ENCODE measurements at places on chromosomes 5 and 9.

DNA sequence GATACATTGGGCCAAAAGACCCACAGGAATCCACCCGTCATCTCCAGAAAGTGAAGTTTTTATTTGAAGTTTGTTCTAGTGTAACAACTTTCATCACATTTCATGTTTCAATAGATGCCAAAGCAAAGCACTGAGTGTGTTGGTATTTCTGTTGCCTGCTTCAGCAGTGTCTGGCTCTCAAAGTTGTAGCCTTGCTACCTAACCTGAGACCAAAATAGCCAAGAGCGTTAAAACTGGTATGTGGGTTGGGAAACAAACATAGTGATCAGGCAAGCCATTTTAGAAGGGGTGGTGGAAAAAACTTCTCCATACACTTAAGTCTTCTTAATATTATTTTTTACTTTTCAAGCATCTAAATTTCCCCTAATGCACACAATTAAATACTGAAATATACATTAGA, 150.3 kb upstream of the DHFR start:
- DNase-seq, result no peak
- no peaks in the 10 kb centered on the region for H3K27me3 ChIP-seq
- no peaks in the 10 kb centered on the region for H3K4me1 ChIP-seq
- H3K36me3 ChIP-seq, result peaks cover 4% of the 10 kb centered on the region

DNA sequence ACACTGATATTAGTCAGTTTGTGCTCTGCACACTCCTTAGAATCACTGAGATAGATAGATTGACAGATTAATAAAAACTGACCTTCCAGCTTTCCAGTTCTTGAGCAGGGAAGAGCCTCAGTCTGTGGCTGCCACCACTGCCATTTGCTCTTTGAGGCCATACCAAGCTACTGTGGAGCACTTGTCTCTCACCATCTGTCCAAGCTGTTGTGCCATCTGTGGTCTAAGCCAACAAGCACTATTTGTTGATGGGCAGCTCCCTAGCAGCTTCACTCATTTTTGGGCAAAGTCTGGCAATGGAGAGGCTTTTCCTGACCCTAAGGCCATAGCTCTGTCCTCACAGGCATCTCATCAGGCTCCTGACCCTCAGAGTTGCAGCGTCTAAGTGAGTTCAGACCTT, 30.4 kb downstream of the HTR1A start:
- H3K4me3 ChIP-seq, result no peak overlapping the region
- H3K27ac ChIP-seq, result no peak overlapping the region
- peak; percentile 28 for DNase-seq
- H3K27me3 ChIP-seq, result no peaks in the 10 kb centered on the region
- H3K4me1 ChIP-seq, result no peaks in the 10 kb centered on the region

GRCh38 chr5:107215611-107216010, 455.1 kb downstream of the EFNA5 start:
- no peak overlapping the region for H3K4me3 ChIP-seq
- H3K36me3 ChIP-seq, result no peaks in the 10 kb centered on the region
- H3K27me3 ChIP-seq, result no peaks in the 10 kb centered on the region
- no peak for DNase-seq
- H3K27ac ChIP-seq, result no peak overlapping the region

GRCh38 chr5:74380193-74380592, 260.3 kb downstream of the ENC1 start:
- H3K4me3 ChIP-seq, result no peak overlapping the region
- H3K27me3 ChIP-seq, result no peaks in the 10 kb centered on the region

DNA sequence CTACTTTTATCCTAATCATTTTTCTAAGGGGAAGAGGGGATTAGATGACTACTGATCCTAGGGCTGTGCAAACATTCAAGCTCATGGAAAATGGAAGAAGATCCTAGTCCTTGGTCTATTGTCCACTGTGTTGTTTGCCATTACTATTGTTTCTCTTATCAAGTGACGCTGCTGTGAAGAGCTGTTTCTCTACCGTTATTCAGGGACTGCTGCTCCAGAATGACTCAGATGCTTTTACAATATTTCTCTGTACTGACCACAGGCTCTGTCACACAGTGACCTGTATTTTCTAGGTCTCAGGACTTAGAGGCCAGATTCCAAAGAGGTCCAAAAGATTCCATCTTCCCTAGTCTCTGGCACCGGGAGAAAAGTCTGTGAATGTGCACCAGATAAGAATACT, 159.5 kb upstream of the CHD1 start:
- no peaks in the 10 kb centered on the region for H3K27me3 ChIP-seq
- H3K4me3 ChIP-seq, result no peak overlapping the region
- H3K4me1 ChIP-seq, result no peaks in the 10 kb centered on the region

- H3K27ac ChIP-seq, result no peak overlapping the region
- no peak for DNase-seq
- no peak overlapping the region for H3K4me3 ChIP-seq
- H3K4me1 ChIP-seq, result no peaks in the 10 kb centered on the region
These were observed 13.4 kb downstream of the CEP72 start for GRCh38 chr5:625516-625915.

GRCh38 chr5:64074533-64074932, 91.1 kb upstream of the RNF180 start:
- H3K36me3 ChIP-seq, result no peaks in the 10 kb centered on the region
- H3K27ac ChIP-seq, result no peak overlapping the region
- no peaks in the 10 kb centered on the region for H3K4me1 ChIP-seq
- no peak overlapping the region for H3K4me3 ChIP-seq
- peak; percentile 69 for DNase-seq

- H3K36me3 ChIP-seq, result no peaks in the 10 kb centered on the region
- peaks cover 25% of the 10 kb centered on the region for H3K4me1 ChIP-seq
- no peaks in the 10 kb centered on the region for H3K27me3 ChIP-seq
- H3K4me3 ChIP-seq, result no peak overlapping the region
- DNase-seq, result no peak
These were observed 44.7 kb upstream of the NKD2 start for GRCh38 chr5:963673-964531.

GRCh38 chr5:1235379-1235778, 10.2 kb downstream of the SLC6A18 start:
- H3K27me3 ChIP-seq, result no peaks in the 10 kb centered on the region
- H3K27ac ChIP-seq, result no peak overlapping the region
- DNase-seq, result no peak
- H3K36me3 ChIP-seq, result no peaks in the 10 kb centered on the region
- no peaks in the 10 kb centered on the region for H3K4me1 ChIP-seq
- no peak overlapping the region for H3K4me3 ChIP-seq
